NCI-H1436 (cell line): ENCODE measurements at places on chromosomes 16 and 17.

DNA sequence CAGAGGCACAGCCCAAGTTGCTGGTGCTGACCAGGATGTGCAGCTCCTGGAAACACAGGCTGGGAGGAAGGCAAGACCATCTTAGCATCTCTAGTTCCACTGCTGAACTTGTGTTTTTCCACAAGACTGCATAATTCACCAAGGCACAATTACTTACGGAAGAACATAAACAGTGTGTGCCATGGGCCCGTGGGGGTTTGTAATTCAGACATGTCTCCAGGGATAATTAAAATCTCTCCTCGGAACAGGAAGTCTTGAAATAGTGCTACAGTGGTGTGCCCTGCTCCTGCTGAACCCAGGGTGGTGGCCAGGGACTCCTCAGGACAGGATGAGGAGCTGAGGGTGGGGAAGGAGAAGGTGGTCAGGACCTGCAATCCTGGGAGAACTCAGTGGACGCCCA is 188.2 kb downstream of the CCT6B start:
- DNase-seq = no peak

DNA sequence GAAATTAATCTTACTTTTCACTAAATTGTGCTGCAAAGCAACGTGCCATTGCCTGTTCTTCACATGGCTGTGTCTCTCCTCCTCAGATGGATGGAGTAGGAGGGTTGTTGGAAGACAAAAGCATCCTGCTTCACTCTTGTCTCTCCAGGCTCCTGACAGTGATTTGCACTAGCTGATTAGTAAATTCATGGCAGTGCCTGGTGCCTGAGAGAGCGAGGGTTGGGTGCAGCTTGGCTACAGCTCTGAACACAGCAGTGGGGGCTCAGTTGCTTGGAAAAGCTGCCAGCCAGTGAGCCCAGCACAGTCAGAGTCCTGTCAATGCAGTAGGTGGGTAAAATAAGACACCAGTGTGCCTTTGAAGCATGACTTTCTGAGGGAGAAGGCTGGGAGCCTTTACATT is 37.4 kb downstream of the CDH13 start:
- no peak for DNase-seq

DNA sequence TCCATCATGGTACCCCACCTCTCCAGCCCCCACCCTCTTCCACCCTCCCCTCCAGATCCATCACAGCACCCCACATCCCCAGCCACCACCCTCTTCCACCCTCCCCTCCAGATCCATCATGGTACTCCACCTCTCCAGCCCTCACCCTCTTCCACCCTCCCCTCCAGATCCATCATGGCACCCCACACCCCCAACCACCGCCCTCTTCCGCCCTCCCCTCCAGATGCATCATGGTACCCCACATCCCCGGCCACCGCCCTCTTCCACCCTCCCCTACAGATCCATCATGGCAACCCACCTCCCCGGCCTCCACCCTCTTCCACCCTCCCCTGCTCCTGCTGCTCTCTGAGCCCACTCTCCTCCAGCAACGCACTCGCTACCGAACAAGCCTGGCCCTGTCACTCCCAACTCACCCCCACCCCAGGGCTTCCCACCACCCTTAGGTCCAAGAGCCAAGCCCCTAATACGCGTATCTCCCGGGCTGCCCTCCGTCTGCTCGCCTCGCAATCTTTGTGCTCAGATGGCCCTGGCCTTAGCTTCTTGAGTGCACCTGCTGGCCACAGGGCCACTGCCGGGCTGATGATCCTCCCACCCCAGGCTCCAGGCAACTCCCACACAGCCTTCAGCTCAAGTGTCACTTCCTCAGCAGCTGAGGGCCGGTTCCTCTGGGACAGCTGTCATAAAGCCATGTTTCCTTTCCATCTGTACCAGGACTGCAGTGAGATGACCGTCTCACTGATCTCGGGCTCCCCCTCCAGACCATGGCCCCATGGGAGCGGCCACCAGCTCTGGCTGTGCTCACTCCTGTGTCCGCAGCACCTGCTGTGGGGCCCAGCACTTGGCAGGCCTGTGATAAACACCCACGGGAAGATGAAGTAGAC is 25.5 kb downstream of the KDM8 start:
- DNase-seq = no peak

DNA sequence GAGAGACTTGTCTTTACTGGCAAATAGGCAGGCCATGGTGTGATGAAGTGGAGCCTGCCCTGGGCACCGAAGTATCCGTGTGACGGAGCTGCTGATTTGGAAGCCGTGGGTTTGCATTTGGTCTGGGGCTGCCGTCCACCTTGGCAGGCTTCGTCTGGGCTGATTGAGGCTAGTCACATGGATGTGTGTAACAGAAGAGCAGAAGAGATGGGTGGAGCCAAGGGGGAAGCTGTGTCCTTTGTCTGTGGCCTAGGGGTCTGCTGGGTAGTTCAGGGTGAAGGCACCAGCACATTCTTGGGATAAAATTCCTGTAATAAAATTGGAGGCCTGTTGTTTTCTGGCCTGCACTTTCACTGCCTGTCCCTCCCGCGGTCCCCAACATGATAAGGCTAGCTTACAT is 106.1 kb downstream of the AATF start:
- no peak for DNase-seq

GRCh38 chr17:43217614-43218087 is 6.0 kb downstream of the TMEM106A start:
- no peak for DNase-seq

- peak; percentile 97 for DNase-seq
Measured at GRCh38 chr17:48003417-48004151, 32.7 kb downstream of the CDK5RAP3 start.

DNA sequence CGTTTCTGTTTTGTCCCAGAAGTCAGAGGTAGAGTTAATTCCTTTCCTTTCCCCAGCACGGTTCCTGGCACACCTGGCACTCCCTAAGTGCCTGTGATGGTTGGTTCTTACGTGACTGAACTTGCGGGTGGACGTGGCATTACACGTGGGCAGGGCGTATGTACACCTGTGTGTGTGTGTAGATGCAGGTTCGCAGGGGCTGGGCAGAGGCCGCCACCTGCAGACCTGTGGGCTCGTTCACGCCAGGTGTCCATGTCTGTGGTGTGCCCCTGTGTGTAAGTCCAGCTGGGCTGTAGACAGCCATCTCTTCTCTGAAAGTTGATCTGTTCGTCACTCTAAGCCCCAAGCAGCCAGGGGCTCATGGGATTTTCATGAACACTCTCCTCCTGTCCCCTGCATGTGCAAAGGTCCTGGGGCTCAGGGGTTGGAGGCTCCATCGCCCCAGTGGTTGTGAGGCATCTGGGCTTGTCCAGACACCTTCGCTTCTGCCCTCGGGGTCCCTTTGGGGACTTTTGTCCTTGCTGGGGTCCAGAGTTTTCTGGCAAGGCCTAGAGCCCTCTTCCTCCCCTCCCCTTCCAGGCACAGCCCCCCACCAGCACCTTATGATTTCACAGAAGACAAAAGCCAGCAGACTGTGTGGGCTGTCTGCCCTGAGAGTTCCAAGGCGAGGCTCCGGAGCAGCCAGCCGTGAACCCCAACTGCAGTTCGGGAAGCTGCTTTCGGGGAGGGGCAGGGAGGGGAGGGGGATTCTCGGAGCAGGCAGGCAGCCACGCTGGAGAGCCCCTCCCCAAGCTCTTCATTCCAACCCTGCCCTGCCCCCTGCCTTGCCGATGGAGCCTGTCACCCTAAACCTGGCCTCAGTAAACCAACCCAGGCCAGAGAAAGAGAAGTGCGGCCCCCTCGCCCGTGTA is 5.4 kb upstream of the FSCN2 start:
- DNase-seq = no peak

DNA sequence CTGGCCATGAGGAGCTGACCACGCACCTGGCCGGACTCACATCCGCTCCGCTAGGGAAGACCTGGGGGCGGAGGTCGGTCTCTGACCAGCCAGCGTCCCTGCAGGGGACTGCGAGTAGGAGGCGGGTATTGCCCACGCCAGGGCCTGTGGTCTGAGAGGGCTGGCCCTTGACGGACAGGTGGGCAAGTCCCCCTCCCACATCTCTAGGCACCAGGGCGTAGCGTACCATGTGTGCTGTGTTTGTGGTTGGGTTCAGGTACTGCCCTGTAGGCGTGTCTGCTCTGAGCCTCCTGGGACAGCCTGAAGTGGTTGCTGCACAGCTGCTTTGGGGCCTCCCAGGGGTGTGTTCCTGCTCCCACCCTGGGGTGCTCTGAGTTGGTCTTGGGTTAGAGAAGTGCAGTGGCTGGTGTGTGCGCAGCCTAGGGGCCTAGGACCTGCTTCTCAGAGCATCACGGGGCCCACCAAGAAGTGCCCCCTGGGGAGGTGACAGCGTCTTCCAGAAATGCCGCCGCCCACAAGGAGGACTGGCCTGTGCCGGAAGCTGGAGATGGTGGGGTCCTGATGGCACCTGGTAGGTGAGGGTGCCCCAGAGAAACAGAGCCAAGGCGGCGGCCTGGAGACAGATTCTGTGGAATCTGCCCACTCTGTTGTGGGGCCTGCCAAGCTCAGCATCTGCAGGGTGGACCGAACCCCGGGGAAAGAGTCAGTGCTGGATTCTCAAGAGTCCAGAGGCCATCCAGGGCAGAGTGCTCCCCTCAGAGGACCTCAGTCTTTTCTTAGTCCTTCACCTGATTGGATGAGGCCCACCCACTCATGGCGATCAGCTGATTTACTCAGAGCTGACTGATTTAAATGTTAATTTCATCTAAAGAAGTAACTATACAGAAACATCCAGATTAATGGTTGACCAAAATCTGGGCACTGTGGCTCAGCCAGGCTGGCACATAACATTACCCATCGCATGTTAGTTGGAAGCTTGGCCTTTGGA is 48.3 kb downstream of the WDR45B start:
- peak; percentile 63 for DNase-seq

DNA sequence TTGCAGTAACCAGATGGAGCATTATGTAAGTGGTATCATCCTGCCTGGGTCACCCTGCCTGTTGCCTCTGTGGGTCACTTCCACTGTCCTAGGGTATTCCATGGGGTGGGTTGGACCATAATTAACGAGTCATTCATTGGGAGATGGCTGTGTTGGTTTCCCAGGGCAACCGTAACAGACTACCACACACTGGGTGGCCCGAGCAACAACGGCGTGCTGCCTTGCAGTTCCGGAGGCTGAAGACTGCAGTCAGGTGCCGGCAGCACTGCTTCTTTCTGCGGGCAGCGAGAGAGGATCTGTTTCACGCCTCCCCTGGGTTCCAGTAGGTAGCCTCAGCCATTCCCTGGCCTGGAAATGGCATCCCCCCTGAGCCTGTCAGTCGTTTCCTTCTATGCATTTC is 28.9 kb upstream of the CMIP start:
- no peak for DNase-seq

DNA sequence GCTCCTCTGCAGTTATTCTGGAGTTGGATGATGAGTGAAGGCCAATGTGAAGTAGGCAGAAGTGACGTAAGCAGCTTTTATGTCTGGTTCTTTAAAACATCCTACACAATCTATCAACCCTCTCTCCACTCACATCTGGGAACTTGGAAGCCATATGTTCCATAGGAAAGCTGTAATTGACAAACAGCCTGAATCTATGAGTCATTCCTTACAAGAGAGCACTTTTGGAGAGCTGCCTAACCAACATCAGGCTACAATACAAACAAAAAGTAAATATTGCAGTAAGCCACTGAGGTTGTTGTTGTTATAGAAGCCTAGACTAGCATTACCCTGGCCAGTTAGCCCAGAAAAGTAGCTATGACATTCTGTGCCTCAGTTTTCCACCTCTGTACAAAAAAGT is 5.9 kb downstream of the CCL7 start:
- no peak for DNase-seq

GRCh38 chr17:11986942-11987329 is 10.3 kb downstream of the ZNF18 start:
- DNase-seq = peak; percentile 0

DNA sequence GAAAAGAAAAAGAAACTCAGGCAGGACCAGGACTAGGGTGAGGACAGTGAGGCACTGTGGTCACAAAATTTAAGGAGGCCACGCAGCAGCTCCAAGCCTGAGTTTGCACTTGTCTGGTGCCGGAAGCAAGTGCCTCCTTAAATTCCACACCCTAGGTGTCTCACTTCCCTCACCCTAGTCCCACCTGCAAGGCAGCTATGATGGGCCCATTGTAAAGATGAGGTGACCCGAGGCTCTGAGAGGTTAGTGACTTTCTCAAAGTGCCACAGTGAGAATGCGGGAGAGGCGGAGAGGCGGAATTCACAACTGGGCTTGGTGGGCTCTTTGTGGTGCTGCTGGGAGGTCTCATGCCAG is 21.5 kb upstream of the EEF2K start:
- DNase-seq = no peak

DNA sequence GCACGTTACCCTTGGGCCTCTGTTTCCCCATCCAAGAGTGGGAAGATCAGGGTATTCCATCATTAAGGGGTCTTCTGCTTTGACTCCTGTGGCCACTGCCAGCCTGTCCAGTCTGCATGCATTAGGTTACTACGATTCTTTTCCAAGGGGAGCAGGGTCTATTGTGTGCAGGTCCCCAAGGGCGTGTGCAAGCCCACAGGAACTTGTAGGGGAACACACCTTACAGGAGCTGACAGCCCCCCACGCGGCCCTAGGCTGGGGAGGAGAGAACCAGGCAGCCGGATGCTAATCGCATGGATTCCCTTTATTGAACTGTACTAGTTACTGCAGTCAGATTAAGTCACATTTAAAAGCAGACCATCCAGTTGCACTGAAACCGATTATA is 116.7 kb downstream of the C16orf78 start:
- no peak for DNase-seq

DNA sequence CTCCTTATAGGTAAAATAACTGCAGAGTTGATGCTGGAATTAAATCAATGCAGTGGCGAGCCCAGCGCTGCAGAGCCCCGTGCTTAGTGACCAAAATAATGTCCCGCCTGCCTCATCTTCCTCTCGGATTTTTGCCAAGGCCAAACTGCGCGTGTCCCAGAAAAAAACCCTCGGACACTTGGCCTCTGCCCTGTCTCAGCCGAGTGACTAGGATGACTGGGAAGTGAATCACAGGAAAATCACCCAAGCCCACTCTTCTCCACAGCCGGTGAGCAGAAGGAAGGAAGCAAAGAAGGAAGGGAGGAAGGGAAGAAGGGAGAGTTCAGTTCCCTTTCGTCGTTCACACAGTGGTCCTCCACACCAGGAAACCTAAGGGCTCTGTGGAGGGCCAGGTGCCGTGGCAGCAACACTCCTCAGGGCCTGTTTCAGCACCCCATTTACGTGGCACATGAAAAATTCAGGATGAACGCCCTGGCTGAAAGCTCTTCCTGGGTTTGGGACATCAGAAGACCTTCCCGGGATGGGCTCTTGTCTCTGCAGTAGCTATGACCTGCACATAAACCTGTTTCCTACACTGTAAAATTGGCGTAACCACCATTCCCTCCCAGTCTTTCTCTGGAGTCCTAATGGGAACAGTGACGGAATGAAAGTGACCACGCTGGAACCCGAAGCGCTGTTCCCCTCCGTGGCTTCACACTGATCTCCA is 25.4 kb upstream of the HOXB13 start:
- no peak for DNase-seq

GRCh38 chr16:86987746-86988670 is 329.2 kb downstream of the C16orf95 start:
- DNase-seq = no peak

GRCh38 chr16:85465328-85466303 is 147.5 kb upstream of the GSE1 start:
- no peak for DNase-seq

DNA sequence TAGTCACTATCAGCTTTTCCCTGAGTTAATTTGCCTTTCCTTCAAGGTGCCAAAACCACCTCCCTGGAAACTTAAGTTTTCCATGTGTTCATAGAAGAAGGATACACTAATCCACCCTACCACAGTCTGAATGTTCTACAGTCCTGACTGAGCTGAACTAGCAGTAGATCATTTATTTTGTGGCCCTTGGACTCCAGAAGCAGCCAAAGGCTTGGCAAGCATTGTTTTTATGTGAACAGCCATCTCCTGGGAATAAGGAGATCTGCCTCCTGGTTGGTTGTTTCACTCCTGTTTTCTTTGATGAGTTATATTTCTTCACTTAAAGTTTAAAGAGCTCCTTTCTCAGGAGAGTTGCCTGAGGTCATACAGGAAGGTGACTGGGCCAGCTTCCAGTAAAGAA is 634.6 kb upstream of the SOX9 start:
- DNase-seq = no peak
